NCI-H1417 treated with DMSO at 0.1 percent for 48 hours (cell line): ENCODE measurements at places on chromosomes 2 and 18.

DNA sequence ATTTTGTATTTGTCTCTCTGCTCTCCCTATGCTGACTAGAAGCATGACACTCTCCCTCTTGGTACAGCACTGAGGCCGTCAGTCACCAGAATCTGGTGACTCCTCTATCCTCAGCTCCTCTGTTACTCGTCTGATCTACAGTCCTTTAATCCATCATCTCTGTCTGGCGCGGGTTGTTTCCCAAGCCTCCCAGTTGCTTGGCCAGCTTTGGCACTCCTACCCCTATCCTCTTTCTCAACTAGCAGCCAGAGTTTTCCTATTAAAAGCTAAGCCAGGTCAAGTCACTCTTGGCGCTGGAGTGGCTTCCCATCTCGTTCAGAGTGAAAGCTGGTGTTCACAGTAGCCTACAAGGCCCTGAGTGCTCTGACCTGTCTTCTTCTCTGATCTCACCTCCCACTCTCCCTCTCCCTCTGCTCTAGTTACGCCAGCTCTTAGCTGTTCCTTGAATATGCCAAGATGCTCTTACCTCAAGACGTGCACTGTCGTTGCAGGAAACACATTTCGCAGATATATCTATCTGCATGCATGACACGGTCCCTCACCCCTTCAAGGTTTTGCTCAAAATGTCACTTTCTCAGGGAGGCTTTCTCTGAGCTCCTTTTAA is 41.8 kb upstream of the PSME4 start:
- no peak for DNase-seq

- no peak for DNase-seq
Measured at GRCh38 chr2:86308984-86309695, 28.3 kb downstream of the REEP1 start.

DNA sequence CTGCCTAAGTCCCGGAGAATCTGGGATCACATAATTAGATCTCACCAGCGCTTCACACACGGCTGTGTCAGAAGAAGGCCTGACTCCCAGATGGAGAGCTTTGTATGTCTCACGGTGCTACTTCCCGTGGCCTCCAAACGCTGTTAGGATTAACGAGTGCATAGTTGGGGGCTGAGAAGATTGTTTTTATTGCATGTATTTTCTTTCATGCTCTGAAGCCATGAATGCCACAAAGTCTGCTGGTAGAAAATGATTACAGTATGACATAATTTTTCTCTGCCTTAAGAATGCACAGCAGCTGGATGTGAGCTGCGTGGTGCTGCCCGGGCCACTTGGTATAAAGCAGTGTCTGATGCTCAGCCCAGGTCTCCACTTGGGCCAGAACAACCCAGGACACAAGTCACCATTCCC is 166.5 kb downstream of the SEPTIN10 start:
- DNase-seq = no peak

DNA sequence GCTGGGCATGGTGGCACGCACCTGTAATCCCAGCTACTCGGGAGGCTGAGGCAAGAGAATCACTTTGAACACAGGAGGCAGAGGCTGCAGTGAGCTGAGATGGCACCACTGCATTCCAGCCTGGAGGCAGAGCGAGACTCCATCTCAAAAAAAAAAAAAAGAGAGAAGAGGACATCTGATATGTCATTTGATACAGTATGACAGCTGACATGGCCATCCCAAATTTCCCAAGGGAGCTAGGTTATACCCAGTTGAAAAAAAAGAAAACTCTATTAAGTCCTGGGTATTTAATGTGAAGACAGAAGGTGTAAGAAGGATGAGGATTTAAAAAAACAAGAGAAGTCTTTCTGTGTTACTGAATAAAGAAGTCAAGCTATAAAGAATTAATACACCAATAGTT is 23.3 kb downstream of the CLASP1 start:
- DNase-seq = no peak

- no peak for DNase-seq
Measured at GRCh38 chr2:221606424-221606823, 34.3 kb upstream of the EPHA4 start.

DNA sequence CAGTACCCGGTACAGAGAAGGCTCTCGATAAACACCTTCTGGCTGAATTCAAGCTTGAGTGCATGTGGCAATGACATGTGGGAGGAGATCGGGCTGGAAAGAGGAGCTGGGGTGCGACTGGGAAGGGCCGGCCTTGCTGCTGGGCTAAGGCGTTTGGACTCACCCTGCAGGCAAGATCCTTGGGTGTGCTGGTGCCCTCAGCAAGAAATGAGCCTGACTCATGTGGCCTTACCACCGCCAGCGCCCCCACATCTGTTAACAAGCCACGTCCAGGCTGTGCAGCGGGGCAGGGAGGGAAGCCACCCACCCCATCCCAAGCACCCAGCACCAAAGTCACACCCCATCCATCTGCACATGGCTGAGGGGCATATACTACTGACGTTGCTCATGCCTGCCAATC is 1.3 kb downstream of the HS1BP3 start:
- no peak for DNase-seq

GRCh38 chr2:144914113-144914512 is 394.2 kb upstream of the ZEB2 start:
- no peak for DNase-seq

DNA sequence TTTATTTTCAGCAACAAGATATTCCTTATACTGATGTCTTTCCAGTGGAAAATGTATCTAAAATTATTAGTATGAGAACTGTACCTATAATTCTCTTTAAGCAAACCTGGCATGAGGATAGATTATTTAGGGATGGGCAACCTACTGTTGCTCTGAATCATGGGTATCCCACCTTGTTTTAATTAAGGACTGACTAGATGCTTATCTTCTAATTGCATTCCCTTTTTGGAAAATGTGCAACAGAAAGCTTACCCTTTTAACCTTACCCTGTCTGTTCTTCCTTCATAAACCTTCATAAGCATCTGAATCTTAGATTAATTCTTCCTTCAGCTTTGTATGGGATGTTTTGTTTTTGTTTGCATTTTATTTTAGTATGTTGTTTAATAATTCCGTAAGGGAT is 110.3 kb downstream of the TAF4B start:
- DNase-seq = no peak

- DNase-seq = no peak
Measured at GRCh38 chr2:113716291-113716690, 40.2 kb downstream of the SLC35F5 start.

- DNase-seq = no peak
Measured at GRCh38 chr2:190467575-190468083, 59.5 kb downstream of the MFSD6 start.

DNA sequence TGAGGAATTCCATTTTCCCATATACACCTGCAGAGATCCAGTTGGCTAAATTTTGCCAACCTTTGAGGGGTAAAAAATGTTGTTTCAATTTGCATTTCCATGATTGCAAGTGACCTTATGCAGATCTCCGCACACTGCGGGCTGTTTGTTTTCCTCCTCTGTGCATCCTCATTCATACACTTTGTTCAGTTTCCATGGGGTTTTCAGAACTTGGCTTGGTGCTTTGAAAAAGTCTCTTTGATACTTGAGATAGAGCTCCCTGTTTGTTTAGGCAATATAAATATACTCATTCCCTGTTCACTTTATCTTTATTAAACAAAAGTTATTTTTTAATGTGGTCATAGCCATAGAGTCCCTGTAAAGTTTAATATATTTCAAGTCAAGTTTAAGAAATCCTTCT is 353.1 kb downstream of the CMPK2 start:
- DNase-seq = no peak

GRCh38 chr2:104656571-104657163 is 197.2 kb upstream of the POU3F3 start:
- DNase-seq = no peak

DNA sequence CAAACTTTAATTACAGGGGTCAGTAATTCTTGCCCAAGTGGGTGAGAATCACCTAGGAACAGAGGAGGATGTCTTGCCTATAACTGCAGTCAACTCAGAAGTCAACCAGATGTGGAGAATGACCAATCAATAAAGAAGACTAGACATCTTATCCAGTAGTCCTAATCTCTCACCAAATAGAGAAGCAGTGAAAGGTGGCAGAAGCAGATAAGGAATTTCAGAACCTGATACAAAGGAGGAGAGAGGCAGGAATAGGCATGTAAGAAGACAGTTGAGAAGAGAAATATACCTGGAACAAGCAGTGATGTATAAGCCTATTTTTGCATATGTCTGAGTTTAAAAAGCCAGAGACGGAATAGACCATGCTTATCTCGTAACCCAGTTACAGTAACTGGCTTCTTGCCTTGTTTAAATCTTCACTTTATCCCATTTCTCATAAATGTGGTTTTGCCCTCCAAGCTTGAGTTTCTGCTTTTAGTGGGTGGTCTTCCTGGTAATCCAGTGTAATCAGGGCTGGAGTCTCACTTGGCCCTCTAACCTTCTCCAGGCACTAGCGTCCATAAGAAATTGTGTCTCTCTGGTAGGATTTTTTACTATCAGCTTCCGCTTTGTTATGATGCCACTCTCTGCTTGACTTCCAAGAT is 401.0 kb downstream of the SUCLG1 start:
- DNase-seq = no peak

GRCh38 chr18:2657788-2658458 is 2.4 kb downstream of the SMCHD1 start:
- DNase-seq = no peak

GRCh38 chr2:205878999-205879762 is 196.9 kb downstream of the NRP2 start:
- no peak for DNase-seq

DNA sequence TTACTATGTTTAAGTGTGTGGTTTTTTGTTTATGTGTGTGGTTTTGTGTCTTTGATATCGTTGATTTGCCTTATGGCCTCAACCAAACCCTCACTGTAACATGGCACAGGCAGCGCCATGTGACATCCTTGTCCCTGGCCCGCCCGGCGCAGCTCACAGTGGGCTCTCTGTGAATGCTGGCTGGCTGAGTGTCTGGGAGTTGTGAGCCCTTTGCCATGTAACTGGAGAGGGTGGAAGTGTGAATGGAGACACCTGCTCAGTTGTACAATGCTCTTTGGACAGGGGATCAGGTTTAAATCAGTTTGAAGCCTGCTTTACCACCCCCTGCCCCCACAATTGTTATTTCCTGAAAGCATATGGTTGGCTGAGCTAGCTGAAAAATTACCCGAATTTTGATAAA is 41.8 kb downstream of the TCF7L1 start:
- no peak for DNase-seq

DNA sequence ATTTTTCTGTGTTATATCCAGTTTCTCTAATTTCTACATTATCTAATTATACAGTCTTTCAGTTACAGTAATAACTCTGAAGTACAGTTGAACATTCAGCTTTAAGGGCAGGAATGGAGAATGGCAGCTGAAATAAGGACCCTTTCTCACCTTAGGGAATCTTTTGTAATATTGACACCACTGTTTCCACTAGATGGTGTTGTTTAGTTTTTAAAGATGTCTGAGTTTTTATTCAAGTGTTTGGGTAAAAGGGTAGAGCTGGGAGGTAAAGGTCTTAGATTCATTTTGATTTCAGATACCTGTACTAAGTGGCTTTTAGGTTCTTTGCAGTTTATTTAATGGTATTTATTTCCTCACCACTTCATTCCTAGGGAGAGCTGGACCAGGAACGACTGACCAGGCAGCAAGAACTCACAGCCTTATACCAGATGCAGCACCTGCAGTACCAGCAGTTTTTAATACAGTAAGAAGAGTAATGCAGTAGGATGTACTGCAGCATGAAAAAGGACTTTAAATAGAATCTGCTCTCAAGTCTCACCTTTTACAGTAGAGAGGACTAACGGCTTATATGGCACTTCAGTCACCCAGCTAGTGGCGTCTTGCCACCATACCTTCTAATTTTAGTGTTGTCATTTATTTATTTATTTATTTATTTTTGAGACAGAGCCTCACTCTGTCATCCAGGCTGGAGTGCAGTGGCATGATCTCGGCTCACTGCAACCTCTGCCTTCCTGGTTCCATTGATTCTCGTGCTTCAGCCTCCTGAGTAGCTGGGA is 33.2 kb upstream of the KCNJ13 start:
- DNase-seq = no peak

- no peak for DNase-seq
Measured at GRCh38 chr2:8022908-8023640, 658.8 kb upstream of the ID2 start.

DNA sequence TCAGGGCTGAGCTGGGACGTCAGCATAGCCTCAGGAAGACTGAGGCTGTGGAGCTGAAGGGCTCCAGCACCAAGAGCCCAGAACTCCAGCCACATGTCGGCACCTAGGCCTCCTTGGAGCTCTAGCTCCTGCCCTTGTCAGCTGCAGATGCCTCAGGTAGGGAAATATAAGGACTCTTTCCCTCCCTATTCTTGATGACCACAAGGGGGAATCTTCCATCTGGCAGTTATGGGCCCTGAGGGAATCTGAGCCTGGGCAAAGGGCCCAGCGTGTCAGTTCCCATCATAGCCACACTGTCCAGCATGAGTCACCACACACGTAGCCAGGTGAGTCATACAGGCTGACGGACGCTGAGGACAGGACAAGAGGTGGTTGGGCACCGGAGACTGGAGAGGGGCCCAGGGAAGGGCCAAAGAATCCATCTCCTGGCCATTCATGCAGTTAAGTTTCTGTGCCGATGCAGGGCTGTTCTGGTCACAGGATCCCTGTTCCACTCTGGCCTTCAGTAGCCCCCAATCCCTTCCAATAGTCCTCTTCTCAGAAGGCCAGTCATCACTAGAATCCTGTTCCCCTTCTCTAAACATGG is 1.8 kb downstream of the MPV17 start:
- DNase-seq = no peak

GRCh38 chr2:241808051-241808720 is 807 bp upstream of the NEU4 start:
- DNase-seq = no peak

- DNase-seq = no peak
Measured at GRCh38 chr2:113169586-113169985, 4.2 kb upstream of the PSD4 start.

DNA sequence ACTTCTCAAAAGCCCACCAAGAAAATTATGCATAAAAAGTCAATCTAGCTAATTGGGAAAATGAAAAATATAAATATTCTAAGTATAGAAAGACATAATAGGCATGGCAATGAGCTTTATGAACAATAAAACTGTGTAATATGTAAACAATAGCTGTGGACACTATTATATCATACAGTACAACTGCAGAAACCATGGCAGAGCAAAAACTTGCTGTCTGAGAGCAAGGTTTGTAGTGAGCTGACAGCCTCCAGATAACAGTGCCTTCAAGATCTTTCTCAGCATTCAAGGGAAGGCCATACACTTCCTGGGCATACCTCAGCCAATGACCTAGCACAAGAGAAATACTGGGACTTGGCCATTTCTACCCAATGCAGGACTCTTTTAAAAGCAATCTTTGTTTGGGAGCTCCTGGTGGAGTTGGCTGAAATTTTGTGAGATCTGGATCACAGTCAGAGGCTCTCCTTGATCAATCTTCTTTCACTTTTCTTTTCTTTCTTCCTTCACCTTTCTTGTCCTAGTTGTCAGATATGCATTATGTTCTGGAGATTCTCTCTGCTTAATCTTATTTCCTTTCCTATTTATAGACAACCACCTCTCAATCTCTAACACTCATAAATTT is 427.2 kb upstream of the UBE2E3 start:
- no peak for DNase-seq

GRCh38 chr18:12307701-12308385 is at the start of gene TUBB6:
TUBB6 (plus strand) TSS chr18:12308241; CDS start chr18:12308293, 52 bp downstream.
- no peak for DNase-seq
